Camera-type eye (tissue), 1 donor: ENCODE measurements at places on chromosomes 16 and 17. TPM values are rescaled to one million over a fixed set of nuclear protein-coding genes. Genes with fewer than 3 reads are reported as not detected.

The PLEKHH3 gene
- 20.6 TPM for total RNA-seq

The ZNF319 gene
- total RNA-seq, result 10.2 TPM

The PDE6G gene
- 6.4 TPM for total RNA-seq

The RPRML gene
- not detected for total RNA-seq

The UBE2G1 gene
- total RNA-seq, result 51.8 TPM

The UMOD gene
- not detected for total RNA-seq

The ABCA6 gene
- 29.4 TPM for total RNA-seq

The CHAD gene
- total RNA-seq, result 1.4 TPM

The CFDP1 gene
- 110 TPM for total RNA-seq

The CENPX gene
- 20.3 TPM for total RNA-seq

The RPS2 gene
- total RNA-seq, result 801 TPM

The COQ7 gene
- total RNA-seq, result 33.5 TPM

The HASPIN gene
- total RNA-seq, result 1.8 TPM

The SEZ6L2 gene
- 37.9 TPM for total RNA-seq

The WIPF2 gene
- 13.6 TPM for total RNA-seq

The KRTAP3-1 gene
- not detected for total RNA-seq

The KCNG4 gene
- 1.8 TPM for total RNA-seq

The DNAH9 gene
- total RNA-seq, result 3.4 TPM

The TTLL6 gene
- total RNA-seq, result 1.6 TPM

The MIS12 gene
- total RNA-seq, result 30.3 TPM

The TMEM132E gene
- total RNA-seq, result 15.3 TPM

The CTRB1 gene
- total RNA-seq, result not detected

The TBC1D3 gene
- not detected for total RNA-seq

The SLC5A11 gene
- total RNA-seq, result not detected

The TVP23C gene
- total RNA-seq, result 47.6 TPM

The SNX20 gene
- total RNA-seq, result 0.16 TPM

The CD300LD gene
- total RNA-seq, result not detected

The CRAMP1 gene
- 17.8 TPM for total RNA-seq

The CSH2 gene
- not detected for total RNA-seq

The NPEPPS gene
- total RNA-seq, result 247 TPM

The KRT39 gene
- 0.44 TPM for total RNA-seq

The FKBP10 gene
- total RNA-seq, result 167 TPM

The OR3A3 gene
- total RNA-seq, result not detected

The TBX2 gene
- total RNA-seq, result 86.6 TPM

The MILR1 gene
- total RNA-seq, result 2.0 TPM

The KRT25 gene
- 0.22 TPM for total RNA-seq

The RAB37 gene
- total RNA-seq, result 1.6 TPM

The CCL11 gene
- not detected for total RNA-seq

The OTOA gene
- 0.22 TPM for total RNA-seq

The HOXB9 gene
- total RNA-seq, result not detected

The C17orf50 gene
- not detected for total RNA-seq
